Ascending aorta (tissue), 2 donors: ENCODE measurements at places on chromosomes 16 and 17.

- DNase-seq = peak; percentile 30
These were observed 24.8 kb upstream of the SLC25A19 start for GRCh38 chr17:75313941-75314551.

GRCh38 chr17:56908001-56908542, 5.8 kb downstream of the TRIM25 start:
- peak; percentile 40 for DNase-seq

DNA sequence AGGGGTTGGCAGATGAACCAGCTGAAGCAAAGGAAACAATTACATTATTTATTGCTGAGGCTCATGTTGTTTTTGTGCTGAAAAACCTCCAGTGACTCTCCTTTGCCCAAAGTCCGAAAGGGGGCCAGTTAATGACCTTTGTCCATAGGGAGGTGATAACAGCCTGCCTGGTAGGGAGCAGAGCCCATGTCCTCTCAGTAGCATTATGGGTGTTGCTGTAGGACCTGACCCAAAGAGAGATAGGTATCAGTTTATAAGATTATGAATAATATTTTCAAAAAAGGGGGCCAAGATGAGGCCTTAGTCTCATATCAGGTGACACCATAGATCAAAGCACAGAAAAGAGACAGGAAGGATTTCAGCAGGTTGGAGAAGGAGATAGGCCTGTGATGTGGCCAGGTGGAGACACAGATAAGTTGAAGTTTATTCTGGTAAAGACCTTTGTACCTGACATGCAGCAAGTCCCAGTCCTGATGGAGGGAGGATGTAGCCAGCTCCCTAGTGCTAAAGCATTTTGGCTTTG, 55.1 kb downstream of the CENPV start:
- DNase-seq = no peak

GRCh38 chr17:81456798-81457197, 55.8 kb downstream of the ACTG1 start:
- no peak for DNase-seq

GRCh38 chr16:17412221-17412620, 58.5 kb downstream of the XYLT1 start:
- DNase-seq = no peak

DNA sequence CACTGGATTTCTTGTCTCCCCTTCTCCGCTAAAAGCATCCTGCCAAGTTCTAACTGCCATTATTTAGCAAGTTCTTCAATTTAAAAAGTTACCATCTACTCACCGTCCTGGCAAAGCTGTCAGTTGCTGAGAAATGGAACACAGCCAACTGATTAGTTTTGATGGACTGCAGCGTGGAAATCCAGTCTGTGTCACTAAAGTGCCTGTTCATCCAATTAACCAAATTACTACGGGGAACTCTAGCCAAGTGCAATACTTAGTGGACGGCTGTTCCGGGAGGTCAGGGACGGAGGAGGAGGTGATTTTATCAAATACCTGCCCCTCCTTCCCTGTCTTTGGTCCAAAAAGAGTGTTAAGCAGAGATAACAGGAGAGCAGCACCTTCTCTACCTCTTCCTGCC, 260.7 kb downstream of the MAF start:
- no peak for DNase-seq

DNA sequence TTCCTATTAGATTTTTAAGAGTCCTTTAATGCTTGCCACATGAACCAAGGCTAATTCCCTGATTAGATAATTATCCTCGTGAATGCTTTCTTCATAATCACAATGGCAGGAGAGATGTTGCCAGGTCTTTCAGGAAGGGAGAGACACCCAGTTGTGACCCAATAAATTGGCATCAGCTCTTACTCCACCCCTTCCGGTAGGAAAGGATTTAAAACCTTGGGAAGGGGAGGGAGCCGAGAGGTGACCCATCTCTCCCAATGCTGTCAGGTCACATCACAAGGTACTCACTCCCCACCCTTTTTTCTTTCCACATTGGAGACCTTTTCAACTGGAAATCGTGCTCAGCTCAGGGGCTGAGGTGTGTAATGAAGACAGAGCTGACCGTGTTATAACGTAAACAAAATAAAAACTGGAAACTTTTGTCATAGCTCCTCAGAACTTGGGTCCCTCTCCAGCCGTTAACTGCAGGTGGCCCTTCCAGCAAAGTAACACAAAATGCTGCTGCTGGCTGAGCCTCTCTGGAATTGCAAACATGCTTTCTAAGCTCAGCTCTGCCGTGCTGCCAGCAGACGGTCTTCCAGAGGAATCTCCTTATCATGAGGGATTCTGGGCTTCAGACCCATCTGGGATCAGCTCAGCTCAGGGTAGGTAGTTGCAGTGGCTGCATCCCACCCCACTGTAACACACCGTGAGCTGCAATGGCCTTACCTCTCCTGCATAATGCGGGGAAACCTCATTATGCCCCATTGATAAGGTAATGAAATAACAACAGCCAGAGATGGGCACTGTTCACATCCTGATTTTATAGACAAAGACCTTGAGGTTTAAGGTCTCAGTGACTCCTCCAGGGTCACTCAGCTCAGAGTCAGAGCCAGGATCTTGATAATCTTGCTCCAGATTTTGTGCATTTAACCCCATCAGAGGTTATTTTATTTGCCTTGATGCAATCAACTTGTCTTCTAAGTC, 15.6 kb downstream of the TMEM100 start:
- no peak for DNase-seq

DNA sequence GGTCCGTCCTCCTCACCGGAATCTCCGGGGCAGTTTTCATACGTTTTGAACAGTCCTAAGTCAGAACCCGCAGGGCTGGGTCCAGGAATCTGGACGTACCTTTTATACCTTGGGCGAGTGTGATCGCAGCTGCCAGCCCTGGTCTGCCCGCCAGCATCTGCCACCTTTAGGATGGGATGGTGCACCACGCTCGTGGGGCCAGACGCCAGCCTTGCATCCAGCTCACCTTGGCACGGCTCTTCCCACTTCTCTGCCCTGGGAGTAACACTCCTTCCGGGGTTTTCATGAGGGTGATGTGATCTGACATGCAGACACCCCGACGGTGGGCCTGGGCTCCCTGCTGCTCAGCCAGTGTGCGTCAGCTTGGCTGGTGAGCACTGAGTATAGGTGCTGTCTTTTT, 66.6 kb upstream of the ZNF469 start:
- no peak for DNase-seq

- DNase-seq = no peak
These were observed 416.6 kb upstream of the PMFBP1 start for GRCh38 chr16:72588551-72588950.

DNA sequence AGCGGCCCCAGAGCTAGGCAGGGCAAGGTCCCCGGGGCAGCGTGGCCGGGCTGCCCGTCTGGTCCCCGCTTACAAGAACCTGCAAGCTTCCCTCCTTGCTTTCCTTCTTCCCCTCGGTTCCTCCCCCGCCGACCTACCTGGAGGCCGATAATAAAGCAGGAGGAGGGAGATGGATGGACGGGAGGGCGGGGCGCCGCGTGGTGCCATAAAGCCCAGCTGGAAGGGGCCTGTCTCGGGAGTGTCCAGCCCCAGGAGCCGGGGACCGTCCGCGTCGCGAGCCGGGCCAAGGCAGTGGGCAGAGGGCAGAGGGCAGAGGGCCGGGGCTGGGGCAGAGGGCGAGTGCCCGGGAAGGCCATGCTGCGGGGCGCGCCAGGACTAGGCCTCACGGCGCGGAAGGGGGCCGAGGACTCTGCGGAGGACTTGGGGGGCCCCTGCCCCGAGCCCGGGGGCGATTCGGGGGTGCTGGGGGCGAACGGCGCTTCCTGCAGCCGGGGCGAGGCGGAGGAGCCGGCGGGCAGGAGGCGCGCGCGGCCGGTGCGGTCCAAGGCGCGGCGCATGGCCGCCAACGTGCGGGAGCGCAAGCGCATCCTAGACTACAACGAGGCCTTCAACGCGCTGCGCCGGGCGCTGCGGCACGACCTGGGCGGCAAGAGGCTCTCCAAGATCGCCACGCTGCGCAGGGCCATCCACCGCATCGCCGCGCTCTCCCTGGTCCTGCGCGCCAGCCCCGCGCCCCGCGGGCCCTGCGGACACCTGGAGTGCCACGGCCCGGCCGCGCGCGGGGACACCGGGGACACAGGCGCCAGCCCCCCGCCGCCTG, at the start of gene BHLHA9:
TSS of gene BHLHA9 (plus strand) at position 235 of the 820 bp plus-strand sequence. CDS start at position 355, 120 bp downstream.
- no peak for DNase-seq

DNA sequence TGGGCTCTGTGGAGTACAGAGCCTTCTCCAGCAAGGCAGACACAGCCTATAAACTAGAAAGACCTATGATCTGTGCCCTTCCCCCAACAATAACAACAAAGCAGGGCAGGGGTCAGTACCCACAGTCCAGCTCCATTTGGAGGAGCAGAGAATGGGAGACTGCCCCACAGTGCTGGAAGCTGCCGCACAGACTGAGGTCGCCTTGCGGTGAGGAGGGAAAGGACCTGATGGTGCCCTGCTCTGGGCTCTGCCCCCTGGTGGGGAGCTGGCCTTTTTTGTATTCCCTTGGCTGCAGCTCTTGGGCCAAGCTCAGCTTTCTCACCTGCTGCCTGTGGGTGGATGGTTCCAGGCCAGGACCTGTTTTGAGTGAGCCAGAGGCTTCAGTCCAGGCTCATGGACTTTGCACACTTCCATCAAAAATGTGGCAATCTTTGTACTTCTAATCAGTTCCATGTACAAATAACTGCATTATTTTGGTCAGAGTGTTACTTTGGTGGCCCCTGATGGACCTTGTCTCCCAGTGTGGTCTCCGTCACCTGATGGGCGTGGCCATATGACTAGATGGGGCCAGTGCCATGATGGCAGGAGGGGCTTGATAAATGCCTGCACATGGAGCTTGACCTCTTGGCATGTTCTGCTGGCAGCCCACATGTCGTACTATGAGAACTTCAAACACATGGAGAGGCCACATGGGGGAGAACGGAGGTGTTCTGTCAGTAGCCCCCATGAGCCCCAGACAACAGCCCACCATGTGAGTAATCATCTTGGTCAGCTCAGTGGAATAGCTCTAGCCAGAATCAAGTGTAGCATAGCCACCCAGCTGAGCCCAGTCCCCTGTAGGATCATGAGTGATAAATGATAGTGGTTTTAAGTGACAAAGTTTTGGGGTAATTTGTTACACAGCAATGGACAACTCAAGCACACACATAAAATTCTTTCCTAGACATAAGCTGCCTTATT, 24.2 kb downstream of the B9D1 start:
- peak; percentile 7 for DNase-seq

DNA sequence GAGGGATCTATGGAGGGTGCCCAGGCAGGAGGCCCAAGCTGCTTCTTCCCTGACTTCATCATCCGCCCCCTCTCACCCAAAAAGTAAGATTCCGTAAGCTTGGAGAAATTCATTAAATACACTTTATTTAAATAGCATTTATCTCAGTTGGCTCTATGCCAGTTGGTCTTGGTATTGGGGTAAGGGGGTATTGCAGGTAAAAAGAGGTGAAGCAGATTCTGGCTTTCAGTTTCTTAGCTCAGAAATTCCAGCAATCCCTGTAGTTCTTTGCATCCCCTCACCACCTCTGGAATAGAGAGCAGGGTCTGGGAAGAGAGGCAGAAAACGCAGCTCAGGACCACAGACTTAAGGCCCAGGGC, 750 bp upstream of the ALDOC start:
- DNase-seq = no peak

- no peak for DNase-seq
These were observed 9.9 kb upstream of the NAGS start for GRCh38 chr17:43994272-43995149.

GRCh38 chr16:75559564-75560372, 3.7 kb upstream of the TMEM231 start:
- no peak for DNase-seq

DNA sequence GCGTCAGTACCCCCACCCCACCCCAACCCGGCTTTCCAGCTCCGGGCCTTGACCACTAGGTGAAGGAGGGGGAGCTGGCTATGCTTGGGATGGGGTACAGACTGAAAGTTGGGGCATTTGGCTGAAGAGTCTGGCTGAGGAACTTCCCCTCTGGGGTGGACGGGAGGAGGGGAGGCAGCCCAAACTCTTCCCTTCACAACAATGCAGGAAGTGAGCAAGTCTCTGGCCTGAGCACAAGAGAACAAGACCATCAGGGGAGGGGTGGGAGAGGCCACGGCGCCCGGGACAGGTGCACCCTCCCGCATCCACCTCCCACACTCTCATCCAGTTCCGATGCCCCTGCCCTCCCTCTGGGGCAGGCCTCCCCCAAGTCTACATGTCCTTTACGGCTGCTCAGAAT, 5.6 kb downstream of the USH1G start:
- DNase-seq = no peak

DNA sequence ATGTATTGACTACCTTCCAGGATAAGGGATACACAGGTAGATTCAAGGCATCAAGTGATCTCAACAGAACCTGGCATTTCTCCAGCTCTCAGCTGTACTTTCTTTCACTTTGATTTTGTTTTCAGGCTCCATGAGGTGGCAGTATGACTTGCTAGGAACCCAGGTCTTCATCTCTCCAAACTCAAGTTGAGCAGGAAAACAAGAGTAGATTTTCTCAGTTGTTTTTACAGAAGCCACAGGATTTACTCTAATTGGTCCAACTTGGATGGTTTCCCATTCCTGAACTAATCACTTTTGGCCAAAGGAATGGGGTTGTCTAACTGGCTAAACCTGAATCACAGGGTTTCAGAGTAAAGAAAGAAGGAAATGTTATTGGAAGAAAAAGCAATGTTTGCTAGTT, 146.6 kb downstream of the TRIM37 start:
- no peak for DNase-seq

- DNase-seq = no peak
These were observed 410.6 kb downstream of the SLC39A11 start for GRCh38 chr17:72681844-72682243.

GRCh38 chr17:73316919-73317505, 5.2 kb upstream of the CDC42EP4 start:
- DNase-seq = no peak

DNA sequence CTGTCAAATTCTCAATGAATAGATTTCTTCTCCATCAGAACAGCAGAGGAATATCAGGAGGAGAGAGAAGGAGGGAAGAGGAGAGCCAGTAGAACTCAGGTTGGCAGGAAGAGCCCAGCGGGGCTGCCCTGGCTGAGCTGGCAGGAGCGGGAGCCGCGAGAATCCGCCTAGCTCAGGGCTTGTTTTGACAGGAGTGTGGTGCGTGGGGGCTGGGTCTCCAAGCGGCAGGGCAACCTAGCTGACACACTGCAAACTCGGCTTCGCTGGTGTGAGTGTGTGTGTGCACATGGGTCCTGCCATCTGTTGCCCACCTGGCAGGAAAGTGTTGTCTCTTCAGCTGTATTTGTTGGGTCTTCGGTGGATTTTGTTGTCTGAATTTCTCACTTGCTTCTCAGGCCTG, 27.9 kb upstream of the BCAR1 start:
- no peak for DNase-seq

- no peak for DNase-seq
These were observed 14.9 kb downstream of the MYO1D start for GRCh38 chr17:32861981-32862380.

- DNase-seq = no peak
These were observed 12.0 kb downstream of the FAM83G start for GRCh38 chr17:18992454-18993130.

- no peak for DNase-seq
These were observed 11.5 kb upstream of the SLFN12L start for GRCh38 chr17:35548978-35549377.

GRCh38 chr16:52727441-52727840, 180.5 kb upstream of the TOX3 start:
- no peak for DNase-seq
